IPS DF 6.9 (cell line): ENCODE measurements at places on chromosomes 7 and 10.

- DNase-seq, result no peak
Measured at GRCh38 chr10:113267619-113268562, 285.0 kb upstream of the HABP2 start.

- DNase-seq, result no peak
Measured at GRCh38 chr10:49023752-49024151, 84.1 kb upstream of the LRRC18 start.

GRCh38 chr7:1649751-1650326 lies 20.2 kb upstream of the ELFN1 start:
- no peak for DNase-seq

DNA sequence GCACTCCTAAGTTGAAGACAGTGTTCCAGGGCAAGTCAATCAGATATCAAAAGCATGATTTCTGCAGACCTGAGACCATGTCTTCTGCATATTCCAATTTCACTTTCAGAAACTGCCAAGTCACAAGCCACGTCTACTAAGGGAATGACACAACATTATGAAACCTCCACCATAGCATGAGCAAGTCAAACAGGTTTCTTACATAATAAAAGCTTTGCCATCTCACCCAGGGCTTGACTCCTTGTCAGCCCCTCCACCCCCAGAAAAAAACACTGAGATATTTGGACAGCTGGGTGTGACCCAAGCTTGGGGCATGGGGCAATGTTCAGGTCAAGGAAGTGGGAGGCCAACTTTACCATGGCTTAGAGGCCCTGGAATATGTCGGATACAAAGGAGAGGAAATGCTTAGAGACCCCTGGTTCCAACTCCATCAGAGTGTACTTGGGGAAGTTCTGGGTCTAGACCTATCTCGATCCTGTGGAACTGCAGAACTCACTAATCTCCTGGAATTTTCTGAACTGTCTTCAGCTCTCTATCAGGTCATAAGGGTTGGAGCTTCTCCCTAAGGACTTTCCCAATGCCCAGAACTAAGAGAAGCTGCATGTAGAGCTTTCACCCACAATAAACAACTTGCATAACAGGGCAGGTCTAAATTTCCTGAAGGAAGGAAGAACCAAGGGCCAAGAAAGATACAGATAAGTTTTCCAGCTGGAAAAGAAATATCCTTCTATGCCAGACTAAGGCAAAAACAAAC lies 80.6 kb upstream of the NAMPT start:
- DNase-seq, result no peak

GRCh38 chr7:27364344-27364758 lies 121.7 kb downstream of the EVX1 start:
- no peak for DNase-seq

GRCh38 chr10:123604506-123604905 lies 61.6 kb upstream of the GPR26 start:
- no peak for DNase-seq

GRCh38 chr7:112079673-112080072 lies 126.5 kb downstream of the DOCK4 start:
- DNase-seq, result no peak

DNA sequence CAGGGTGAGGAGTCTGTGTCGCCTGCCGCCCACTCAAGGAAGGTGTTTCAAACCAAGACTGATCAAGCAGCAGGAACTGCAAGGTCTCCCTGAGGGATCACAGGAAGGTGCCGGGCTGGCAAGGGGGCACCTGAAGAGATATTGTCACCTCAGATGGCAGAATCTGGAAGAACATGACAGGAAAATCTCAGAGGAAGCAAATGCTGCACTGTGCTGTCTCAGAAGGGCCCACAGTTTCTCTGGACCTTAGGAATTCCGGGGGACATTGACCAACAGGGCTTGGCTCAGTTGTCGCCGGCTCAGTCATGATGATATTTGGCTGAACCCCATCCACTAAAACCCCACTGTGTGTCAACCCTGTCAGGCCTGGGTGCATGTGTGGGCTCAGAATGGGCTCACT lies 31.9 kb upstream of the GPR26 start:
- DNase-seq, result no peak

DNA sequence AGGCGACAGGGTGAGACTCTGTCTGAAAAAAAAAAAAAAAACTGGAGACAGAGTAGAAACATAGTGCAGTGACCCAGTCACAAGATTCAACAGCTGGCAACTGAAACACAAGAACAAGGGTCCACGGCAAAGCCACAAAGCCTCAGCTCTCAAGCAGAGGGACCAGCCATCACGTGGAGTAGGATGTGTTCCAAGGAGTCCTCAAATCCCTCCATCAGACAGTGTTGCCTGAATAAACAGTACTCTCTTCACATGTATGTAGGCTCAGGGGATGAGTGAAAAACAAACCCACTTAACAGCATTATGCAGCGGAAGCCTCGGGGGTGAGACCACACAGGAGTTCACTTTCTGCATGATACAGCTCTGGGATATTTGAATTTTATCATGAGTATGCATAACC lies 62.0 kb downstream of the SLIT1 start:
- no peak for DNase-seq

GRCh38 chr7:96236198-96237039 lies 85.5 kb downstream of the SLC25A13 start:
- DNase-seq, result no peak

GRCh38 chr7:131845573-131846314 lies 289.3 kb upstream of the PODXL start:
- DNase-seq, result no peak

- DNase-seq, result no peak
Measured at GRCh38 chr10:131881104-131881880, 19.5 kb upstream of the PPP2R2D start.

GRCh38 chr10:34323192-34323591 lies 491.9 kb downstream of the PARD3 start:
- no peak for DNase-seq

GRCh38 chr7:74101061-74101681 lies 17.6 kb downstream of the LIMK1 start:
- no peak for DNase-seq

- DNase-seq, result no peak
Measured at GRCh38 chr7:125847692-125848091, 918.1 kb upstream of the POT1 start.

DNA sequence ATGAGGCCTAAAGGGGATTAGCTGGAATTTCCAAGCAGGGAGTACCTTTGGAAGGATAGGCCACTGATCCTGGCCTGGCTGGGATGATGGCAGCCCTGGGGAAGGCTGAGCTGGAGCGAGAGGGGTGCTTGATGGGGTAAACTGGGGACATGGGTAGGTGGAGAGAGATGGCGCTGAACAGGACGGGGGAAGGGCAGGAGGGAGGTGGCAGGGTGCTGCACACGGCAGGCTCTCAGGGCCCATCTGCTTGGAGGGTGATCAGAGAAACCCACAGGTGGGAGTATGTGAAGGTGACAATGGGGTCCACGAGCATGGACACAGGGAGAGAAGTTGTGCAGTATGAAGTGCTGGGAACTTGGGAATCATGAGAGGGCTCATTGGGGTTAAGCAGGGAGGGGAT lies 10.3 kb downstream of the MAT1A start:
- DNase-seq, result no peak
